ENCODE measurements at places on chromosomes 3 and 15.

DNA sequence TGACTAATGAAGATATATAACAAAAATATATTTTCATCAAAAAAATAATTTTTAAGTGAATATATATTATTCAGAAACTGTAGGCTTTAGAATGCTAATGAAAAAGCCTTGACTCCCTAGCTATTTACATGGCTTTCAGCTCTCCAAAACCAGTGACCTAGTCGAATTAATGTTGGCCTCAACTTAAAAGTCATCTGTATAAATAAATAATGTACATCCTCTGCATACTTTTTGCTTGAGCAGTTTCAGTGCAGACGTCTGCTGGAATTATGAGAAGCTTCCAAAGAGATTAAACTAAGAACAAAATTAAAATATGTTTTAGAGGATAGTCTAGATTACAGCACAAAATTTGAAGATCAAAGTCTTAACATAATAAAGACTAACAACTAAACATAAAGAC, 520.4 kb upstream of the ALCAM start:
- DNase-seq, result no peak

GRCh38 chr3:23566499-23566898, 239.3 kb upstream of the UBE2E1 start:
- DNase-seq, result no peak

GRCh38 chr15:39501366-39502081, 79.4 kb upstream of the THBS1 start:
- no peak for DNase-seq

- DNase-seq, result no peak
Measured at GRCh38 chr15:73660455-73660854, 23.7 kb upstream of the CD276 start.

DNA sequence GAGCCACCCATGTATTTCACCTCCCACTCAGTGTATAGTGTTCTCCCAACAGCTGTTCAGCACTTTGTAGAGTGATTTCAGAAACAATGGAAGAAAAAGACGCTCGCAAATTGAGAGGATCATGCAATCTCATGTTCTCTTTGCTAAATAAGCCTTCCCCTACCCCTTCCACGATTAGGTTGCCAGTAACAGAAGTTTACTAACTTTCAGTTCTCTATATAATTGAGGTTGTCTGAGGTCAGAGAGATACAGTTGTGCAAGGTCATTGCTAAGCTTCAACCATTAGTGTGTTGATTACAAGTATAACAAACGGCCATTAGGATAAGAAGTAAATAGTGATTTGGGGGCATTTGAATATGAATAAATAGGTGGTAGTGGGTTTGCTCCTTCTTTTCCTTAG, 99.6 kb downstream of the TUSC7 start:
- DNase-seq, result no peak

DNA sequence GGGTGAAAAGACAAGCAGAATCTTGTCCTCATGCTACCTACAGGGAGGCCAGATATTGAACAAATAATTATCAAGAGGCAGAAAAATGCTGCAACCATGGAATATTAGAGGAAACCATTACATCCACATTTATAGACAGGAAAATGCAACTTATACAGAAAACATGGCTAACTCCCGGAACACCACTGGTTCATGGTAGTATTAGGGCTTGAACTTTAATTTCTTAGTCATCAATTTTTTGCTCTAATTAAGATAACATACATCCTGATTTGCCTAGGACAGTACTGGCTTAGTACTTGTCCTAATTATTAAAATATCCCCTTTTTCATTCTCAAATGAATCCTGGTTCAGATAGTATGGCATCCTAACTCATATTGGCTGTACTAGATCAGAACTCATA, 76.3 kb upstream of the TGFBR2 start:
- no peak for DNase-seq

DNA sequence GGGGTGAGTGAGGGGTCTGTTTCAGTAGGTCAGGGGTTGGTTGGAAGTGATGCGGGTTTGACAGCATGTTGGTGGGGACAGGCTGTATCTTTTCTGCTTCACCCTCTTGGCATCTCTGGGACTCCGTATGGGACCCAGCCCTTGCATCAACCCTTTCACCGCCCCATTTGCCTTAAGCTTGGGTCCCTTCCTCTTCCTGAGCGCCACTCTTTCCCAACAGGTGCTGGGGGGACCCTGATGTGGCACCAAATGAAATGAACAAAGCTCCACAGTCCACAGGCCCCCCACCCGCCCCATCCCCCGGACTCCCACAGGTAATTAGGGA, 1.1 kb downstream of the EIF4G1 start:
- DNase-seq, result no peak

GRCh38 chr3:172659246-172660002, 51.4 kb downstream of the NCEH1 start:
- no peak for DNase-seq

DNA sequence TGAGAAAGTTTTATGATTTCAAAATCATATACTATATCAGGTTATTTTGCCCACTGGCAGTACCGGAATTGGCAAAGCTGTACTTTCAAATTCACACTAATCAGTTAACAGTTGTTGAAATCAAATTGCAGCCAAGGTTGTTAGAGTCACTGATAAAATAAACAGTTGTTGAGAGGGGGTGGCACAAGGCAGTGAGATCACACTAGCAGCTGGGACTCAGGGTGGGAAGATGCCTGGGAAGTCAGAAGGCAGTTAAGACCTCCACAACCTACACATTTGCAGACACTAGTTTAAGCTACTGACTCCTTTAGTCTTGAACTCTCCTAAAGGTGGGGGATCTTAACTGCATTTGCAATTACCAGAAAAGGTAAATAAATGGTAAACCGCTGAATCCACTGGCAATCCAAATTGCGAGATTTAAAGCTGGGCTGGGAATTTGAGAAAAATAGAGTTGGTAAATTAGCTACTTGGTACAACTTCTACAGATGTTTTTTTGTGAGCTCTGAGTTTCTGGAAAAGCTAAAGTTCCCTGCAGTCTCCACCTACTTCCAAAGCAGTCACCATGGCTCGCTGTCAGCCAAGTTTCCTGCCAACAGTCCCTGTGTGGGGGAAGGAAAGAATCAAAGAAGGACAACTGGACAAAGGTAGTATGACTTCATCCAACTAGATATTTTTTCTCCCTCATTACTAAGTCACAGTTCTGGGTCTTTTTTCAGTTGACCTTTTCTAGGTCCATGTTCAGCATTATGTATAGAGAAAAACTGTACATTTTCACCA, 105.7 kb downstream of the ZNF385D start:
- no peak for DNase-seq

DNA sequence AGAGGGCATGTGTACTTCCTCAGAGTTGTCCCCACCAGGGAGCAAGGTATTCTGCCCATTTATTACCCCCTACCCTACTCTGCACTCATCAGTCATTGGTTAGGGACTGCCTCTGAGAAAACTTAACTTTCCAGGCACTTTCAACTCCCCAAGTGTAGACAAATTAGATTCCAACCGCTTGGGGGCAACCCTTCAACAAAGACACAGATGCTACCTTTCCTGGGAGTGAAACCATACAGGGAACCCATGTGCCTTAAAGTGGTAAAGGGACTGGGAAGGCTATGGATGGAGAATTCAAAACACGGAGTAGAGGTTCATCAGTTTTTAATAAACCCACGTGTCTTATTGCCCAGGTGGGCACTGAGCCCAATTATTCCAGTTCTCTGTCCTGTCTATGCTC, 19.4 kb upstream of the UBE2E2 start:
- no peak for DNase-seq

DNA sequence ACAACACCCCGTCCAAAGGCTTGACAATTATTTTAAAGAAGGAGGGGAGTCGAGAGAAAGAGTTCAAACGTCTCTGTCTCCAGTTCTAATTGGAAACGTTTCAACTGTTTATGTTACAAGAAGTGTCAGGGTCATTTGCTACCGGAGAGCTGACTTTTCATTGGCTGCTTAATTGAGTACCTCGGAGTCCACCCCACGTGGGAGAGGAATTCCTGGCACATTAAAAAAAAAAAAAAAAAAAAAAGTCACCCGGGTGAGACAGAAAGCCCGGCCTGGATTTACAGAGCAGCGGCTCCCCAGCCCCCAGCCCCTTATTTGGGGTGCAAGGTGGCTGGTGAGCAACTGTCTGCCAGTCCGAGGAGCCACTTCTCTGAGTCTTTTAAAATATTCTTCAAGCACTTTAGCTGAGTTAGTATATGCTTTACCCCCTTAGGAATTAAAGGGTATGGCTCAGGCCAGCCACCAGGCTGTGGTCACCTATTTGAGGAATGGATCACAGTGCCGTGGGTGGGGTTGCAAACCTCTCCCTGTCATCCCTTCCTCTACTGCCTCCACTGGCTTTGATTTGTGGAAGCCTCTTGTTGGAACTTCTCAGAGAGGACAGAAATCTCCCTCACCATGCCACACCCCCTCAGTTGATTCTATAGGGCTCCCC, 3.9 kb upstream of the TLE3 start:
- DNase-seq, result no peak

DNA sequence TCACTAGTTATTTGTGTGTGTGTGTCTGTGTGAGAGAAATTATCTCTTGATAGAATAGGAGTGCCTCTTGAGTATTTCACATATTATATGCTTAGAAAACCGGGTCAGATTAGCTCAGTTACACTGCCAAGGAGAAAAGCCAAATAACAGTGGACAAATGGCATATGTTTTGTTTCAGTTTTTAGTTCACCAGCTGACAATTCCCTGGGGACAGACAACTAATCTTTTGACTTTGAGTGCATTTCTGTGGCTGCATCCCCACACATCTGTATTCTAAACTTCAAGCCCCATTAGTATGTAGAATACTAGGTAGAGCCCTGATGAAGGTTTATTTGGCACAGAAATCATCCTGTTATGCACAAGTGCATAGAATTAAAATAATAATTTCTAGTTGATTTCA, 227.7 kb upstream of the CNTN3 start:
- no peak for DNase-seq

GRCh38 chr3:32340611-32341365, 50.9 kb upstream of the CMTM7 start:
- no peak for DNase-seq

GRCh38 chr3:167094632-167095031, 285.5 kb downstream of the ZBBX start:
- no peak for DNase-seq

GRCh38 chr3:142664311-142664710, 59.5 kb upstream of the TRPC1 start:
- no peak for DNase-seq

DNA sequence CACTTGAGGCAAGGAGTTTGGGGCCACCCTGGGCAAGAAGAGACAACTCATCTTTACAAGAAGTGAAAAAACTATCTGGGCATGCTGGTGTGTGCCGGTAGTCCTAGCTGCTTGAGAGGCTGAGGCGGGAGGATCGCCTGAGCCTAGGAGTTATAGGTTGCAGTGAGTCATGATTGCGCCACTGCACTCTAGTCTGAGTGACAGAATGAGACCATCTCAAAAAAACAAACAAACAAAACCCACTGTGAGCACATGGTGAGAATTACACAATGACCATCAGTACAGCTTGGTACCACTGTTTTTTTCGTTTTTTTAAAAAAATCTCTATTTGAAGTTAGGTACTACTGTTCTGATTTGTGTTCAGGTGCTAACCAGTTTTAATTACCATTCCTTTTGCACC, 13.6 kb downstream of the VPS39 start:
- DNase-seq, result no peak

DNA sequence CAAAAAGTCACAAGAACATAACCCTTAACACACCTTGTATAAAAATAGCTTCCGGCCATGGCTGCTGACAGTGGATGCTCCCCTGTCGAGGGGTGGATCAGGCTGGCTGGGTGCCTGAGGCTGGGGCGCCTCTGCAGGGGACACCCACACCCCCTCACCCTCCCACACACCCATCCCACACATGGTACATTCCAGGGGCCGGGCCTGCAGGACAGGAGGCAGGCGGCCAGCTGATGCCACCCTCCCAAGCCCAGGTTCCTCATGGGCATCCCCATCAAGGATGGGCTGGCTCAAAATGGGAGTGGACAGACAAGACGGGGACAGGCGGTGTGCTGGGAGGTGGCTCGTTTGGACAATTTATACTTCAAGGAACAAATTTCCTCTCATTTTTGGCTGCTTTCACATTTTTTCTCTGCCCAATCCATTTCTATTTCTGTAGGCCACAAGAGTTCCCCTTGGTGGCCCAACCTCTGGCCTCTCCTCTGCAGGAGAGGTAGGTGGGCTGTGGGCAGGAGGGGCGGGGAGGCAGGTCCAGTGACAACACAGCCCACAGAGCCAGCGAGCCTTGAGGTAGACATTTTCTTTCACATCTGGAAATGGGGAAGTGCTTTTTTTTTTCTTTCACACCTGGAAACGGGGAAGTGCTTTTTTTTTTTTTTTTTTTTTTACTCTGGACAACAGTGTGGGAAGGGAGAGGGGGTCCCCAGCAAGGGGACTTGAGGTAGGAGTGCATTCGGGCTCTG, 23.3 kb downstream of the RNU5B-1 start:
- DNase-seq, result no peak

DNA sequence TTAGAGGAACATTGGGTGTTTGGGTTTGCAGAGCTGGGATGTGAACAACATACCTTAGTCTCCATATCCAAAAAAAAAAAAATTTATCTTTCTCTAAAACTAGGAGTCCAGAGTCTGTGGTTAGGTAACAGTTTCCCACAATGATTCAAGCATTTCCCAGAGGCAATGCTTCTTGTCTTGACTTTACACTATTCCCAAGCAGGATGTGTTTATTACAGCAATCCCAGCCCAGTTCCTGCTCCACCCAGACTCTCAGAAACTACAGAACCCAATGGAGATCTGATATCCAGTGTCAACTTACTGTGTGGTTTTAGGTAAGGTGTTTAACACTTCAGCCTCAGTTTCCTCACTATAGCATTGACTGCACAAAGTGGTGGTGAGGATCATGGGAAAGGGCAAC, 2.3 kb upstream of the C3orf62 start:
- no peak for DNase-seq

DNA sequence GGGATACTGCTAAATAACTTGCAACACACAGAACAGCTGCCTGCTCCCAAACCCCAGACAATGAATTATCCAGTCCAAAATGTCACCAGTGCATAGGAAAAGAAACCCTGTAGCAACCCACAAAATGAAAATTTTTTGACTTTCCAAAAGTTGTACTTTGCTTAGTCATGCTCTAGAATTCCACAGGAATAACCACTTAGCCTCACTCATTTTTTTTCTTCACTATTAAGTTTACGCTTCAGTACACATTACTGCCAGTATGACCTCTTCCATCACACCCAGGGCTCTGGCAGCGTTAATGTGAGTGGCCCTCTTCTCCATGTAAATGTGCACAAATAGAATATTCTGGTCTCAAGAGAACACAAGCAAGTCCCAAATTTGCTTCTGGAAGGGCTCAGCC, 259.8 kb downstream of the MAGI1 start:
- DNase-seq, result no peak

DNA sequence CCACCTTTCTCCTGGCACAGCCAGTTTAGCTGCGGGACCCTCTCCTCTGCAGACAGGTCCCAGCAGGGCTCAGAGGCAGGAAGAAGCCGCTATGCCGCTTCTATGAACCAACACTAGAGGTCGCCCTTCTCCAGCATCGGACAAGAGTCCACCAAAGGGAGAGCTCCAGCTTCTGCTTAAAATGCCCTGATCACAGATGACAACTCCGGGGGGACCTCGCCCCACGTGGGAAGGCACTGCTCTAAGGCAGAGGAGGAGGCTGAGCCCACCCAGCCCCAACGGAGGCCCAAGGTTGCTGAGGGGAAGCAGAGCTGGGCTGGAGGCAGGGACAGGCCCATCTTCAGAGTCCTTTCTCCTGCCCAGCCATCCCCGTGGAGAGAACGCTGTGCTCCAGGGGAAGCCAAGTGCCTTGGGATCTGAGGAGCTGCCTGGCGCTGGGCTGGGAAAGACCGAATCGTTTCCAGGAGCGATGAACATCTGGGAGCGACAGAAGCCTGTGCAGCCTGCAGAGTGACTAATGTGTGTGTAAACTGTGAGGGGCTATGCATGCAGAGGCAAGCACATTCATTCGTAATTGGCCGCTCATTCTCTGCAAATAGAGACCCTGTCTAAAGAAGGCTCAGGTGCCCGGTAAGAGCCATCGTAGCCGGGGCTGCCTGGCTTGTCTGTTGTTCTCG, 43.5 kb upstream of the BDH1 start:
- peak; percentile 83 for DNase-seq
